ENCODE measurements at places on chromosomes 1 and 21.
A peak's percentile ranks its signal among the peaks of the same experiment; 100 is the strongest.

GRCh38 chr1:53258216-53258615 lies 19.9 kb upstream of the MAGOH start:
- DNase-seq = no peak

DNA sequence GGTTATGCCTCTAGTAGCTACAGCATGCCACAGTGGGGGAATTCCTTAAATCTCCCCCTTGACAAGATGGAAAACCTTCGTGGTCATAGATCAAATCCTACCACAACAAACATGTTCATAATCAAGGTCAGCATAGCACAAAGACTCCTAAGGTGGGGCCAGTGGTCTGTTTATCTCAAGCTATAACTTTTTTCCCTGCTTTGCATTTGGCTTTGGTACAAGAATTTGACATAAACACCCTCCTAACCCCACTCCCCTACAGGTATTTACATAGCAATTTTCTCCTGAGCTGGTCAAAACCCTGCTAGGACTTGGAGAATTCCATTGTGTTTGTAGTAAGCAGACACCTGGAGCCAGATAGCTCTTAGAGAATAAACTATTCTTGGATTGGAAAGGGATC lies 58.5 kb downstream of the HIVEP3 start:
- DNase-seq = no peak

DNA sequence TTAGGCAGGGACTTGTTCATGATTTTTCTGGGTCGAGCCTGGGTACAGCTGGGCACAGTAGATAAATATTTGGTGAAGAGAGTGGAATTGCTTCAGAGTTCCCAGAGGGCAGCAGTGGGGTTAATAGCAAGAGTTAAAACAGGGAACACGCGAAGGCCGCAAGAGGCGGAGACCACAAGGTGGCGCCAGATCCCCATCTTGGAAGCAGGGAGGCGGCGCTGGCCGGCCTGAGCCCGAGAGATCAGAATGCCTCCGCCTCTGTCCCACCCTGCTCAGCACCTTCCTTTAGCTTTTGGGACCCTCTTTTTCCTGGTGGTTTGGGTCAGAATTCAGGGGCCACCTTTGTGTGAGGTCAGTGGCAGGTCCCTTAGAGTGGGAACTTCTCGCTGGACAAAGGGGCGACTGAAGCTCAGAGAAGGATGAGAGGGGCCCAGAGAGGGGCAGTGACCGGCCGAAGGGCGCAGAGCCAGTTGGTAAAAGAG lies 6.5 kb upstream of the PADI2 start:
- peak; percentile 82 for DNase-seq

- no peak for DNase-seq
These were observed 1.2 kb downstream of the ETS2 start for GRCh38 chr21:38806942-38807284.
